ENCODE measurements at places on chromosomes 16 and 17.
A peak's percentile ranks its signal among the peaks of the same experiment; 100 is the strongest.

DNA sequence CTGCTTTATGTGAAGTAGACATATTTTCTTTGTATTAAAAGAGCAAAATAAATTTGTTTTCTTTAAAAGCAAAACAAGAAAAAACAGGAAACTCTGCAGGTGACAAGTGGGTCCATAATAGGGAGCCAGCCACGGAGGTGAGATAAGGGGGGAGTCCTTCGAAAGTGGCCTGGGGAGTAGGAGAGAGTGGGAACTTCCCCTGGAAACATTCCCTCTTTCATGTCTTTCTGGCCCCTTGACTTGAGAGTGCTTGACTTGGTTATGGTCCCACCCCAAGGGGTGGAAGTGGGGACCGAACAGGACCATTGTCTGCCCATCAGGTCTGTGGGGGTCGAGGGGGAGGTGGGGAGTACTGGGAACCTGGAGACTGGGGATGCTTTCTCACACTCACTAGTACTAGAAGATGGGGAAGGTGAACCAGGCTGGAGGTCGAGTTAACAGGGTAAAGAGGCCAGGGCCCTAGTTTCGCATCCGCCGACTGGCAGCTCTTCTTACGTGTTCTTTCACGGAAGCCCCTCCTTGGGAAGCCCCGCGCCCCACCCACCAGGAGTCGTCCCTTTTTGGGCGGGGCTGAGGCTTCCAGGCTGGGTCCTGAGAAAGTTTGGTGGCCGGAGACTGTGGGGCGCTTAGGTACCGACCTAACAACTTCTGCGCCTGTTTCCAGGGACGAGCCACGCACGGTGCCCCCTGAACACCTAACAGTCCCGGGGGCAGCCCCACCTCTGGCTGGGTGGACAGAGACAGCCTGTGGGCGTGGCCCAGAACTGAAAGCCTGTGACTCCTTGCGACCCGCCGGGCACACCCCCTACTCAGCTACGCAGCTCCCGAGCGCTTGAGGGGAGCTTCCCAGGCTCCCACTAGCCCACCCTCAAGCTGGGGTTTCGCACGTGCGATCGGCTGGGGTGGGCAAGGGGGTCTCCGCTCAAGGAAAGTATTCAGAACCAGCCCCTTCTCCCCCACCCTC is 790 bp downstream of the TRADD start:
- DNase-seq: no peak

GRCh38 chr17:4032738-4033137 is 68.5 kb upstream of the ATP2A3 start:
- no peak for DNase-seq

DNA sequence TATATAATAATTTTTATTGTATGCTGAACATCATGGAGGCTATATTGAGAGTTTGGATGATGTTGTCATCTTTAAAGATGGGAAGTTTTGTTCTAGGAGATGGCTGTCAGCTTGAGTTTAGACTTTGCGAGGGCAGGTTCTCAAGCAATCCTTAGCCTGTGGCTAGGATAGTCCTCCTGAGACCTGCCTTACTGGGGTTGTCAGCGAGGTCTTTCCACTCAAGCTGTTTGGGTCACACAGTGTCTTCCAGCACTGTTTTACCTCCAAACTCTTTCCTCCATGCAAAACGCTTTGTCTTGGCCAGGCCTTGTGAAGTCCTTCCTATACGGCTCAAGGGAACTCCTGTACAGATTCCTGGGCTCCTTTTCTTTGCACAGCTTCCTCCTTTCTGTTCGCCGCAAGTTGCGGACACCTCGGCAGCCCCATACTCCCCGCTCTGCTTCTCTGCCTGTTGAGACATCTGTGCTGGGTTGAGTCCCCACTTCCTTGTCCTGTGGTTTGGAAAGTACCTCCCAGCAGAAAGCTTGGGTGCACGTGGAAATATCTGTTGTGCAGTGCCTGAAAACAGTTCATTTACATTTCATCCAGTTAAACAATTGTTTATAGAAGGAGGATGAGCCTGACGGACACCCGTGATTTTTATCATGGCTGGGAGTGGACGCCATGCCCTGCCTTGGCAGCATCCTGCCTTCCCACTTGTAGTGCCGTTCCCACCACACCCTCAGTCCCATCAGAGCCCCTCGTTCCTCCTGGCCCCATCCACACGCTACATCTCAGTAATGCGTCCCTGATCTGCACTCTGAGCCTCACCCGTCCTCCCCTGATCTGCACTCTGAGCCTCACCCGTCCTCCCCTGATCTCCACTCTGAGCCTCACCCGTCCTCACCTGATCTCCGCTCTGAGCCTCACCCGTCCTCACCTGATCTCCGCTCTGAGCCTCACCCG is 55.0 kb upstream of the CBFA2T3 start:
- no peak for DNase-seq

DNA sequence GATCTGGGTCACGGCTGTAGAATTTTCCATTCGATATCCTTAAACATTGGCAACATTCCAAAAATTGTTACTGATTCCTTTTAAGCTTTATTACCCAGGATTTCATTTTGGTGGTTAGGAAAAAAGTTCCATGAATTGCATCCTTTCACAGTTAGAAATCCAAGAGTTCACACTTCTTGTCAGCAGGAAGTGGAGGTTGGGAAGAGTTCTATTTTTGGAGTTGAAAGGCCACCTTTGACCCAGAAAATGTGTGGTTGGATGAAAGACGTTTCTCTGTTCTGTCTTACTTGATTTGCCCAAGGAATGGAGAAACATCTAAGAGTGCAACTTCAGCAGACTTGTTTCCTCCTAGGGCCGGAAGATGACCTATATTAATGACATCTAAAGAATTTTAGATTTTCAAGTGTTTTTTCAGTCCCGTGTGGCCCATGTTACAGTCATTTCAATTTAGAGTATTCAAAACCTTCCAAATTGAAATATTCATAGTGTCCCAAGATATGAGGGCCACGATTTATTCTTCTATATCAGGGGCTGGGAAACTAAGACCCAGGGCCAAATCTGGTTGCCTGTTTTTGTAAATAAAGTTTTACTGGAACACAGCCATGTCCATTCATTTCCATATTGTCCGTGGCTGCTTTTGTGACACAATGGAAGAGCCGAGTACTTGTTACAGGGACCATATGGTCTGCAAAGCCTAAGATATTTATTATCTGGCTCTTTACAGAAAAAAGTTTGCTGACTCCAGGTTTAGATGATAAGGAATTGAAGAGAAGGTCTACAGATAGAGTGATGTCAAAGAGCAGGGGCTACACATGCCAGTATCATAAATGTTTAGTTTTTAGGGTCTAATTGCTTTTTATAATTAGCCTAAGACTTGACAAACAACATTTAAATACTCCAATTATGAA is 50.2 kb downstream of the CDK5R1 start:
- no peak for DNase-seq

DNA sequence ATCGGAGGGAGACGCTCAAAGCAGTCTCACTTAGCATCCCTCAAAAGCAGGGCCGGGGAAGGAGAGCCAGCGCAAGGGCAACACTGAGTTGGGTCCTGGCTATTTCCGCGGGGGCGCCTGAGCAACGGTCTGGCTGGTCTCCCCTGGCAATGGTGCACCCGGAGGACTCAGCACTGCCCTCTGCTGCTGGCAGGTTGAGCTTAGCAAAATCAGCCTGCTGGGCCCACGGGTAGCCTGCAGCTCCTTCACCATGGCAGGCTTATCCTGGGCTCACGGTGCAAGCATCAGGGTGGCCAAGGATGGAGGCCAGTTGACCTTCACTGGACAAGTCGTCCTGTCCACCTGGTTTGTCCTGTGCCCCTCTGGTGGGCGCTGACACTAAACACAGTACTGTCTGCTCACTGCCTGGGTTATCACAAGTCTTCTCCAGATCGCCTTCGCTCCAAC is 14.4 kb upstream of the ALDH3A1 start:
- peak; percentile 52 for DNase-seq

- no peak for DNase-seq
Measured at GRCh38 chr16:57169327-57169726, 16.5 kb downstream of the PSME3IP1 start.

GRCh38 chr17:628089-628941 is 86.3 kb downstream of the VPS53 start:
- DNase-seq: no peak

GRCh38 chr17:77508047-77508715 is 367.4 kb downstream of the SEC14L1 start:
- DNase-seq: no peak

DNA sequence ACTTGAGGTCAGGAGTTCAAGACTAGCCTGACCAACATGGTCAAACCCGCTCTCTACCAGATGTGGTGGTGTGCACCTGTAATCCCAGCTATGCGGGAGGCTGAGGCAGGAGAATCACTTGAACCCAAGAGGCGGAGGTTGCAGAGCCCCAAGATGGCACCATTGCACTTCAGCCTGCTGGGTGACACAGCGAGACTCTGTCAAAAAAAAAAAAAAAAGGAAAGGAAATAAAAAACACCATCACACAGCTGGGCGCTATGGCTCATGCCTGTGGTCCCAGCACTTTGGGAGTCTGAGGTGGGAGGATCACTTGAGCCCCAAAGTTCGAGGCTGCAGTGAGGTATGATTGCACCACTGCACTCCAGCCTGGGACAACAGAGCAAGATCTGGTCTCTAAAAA is 13.3 kb upstream of the SBK1 start:
- no peak for DNase-seq

DNA sequence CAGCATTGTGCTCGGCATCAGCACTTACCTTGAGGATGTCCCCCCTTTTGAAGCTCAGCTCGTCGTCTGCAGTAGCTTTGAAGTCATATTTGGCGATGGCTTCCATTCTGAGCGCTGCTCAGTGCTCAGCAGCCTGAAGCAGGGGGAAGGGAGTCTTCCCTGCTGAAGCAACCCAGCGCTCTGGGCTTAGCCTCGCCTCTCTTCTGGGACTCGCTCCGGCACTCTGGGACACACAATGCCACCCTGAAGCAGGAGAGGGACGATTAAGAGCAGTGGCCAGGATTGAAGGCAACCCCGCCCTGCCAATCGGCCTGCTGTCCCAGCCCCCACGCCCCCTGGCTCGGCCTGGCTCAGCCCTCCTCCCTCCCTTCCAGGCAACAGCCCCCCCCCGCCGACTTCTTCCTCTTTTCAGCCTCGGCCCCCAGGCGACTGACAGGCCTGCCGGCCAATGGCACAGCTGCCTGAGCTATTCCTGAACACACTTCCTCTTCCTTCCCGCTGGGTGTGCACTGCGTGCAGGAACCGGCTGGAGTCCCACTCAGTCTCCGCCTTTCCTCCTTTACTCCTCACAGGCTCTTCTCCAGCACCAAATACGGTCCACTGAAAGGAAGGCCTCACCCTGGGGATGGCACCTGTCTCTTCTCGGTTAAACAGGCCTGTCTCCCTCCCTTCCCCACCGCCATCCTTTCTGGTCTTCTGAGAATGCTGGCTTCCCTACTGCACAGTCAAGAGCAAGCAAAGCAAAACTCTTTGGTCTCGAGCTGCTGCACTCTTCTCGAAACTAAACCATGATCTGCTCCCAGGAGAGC is 11.8 kb downstream of the GRB2 start:
- DNase-seq: peak; percentile 99

- no peak for DNase-seq
Measured at GRCh38 chr16:13435873-13436474, 484.0 kb upstream of the ERCC4 start.

- DNase-seq: peak; percentile 23
Measured at GRCh38 chr17:75155191-75155601, 884 bp upstream of the JPT1 start.

DNA sequence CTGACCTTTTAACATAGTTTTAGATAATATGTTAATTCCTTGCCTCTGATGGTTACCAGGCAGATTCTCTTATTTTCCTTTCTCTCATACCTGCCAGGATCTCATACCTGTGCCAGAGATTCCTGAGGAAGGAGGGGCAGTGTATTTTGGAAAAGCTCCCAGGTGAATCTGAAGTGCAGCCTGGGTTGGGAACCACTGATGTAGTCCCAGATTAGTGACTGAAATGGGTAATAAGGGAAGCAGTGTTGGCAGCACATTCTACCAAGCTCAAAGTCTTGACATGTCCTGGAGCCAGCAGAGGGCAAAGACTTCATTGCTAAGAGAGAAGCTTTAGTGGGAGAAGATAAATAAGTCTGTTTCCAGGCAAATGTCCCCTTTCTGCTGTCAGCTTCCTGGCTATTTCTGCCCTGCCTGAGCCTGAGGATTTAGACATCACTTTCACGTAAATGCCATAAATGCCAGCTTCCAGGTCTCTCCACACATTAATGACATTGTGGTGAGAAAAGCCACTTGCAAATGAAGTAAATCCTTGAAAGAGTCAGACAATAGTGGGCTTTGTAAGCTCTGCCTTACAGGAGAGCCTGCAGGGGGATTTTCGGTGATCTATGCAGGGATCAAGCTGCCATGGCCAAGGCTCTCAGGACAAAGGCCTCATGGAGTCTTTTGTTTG is 40.9 kb upstream of the C16orf78 start:
- no peak for DNase-seq

- no peak for DNase-seq
Measured at GRCh38 chr17:59839651-59840328, 53.0 kb downstream of the TUBD1 start.

GRCh38 chr17:38749223-38750043 is 1.3 kb upstream of the PCGF2 start:
- no peak for DNase-seq

DNA sequence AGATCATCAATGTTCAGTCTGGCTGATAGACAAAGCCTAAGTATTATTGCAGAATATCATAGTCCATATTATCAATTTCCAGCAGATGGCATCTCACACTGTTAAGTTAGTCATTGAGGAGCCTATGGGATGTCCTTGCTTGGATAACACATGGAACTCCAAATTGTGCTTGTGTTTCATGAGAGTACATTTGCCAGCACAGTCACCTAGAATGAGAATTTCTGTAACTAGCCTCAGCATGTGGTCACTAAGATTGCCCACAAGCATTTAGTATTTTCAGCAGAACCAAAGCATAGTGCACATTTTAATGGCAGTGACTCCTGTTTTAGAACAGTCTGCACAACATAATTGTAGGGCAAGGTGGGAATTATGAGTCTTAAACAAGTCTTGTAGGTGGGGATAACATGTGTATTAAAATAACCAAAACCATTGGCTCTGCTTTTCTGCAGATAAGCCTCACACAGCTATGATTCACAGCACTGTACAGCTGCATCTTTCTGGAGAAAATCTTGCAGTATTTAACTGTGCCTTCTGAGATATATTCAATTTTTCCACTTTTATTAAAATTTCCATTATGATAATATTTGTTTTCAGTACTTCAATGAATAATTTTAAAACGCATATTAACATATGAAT is 882.8 kb upstream of the SOX9 start:
- DNase-seq: peak; percentile 39

DNA sequence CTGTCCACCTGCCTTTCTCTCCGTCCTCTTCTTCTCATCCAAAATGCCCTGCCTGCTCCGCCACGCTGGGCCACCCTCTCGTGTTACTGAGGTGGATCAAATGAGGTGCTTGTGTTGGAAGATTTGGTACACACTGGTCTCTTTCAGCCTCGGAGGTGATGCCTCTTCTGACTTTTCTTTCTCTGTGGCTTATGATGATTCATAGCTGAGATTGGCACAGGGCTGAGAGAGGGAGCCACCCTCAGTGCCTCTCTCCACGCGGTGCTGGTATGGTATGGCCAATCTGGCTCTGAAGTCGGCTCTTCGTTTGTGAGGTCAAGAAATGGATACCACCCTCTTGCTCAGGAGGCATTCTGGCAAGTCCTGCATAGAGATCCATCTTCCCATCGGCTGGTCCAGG is 82.4 kb downstream of the PLCG2 start:
- DNase-seq: peak; percentile 26

GRCh38 chr16:1863681-1864460 is 8.1 kb downstream of the MEIOB start:
- DNase-seq: no peak

- DNase-seq: no peak
Measured at GRCh38 chr16:66334853-66335574, 31.5 kb upstream of the CDH5 start.

- peak; percentile 90 for DNase-seq
Measured at GRCh38 chr16:2673066-2673999, 9.0 kb upstream of the KCTD5 start.

- no peak for DNase-seq
Measured at GRCh38 chr17:51662204-51663056, 402.1 kb downstream of the UTP18 start.
